ENCODE measurements at places on chromosomes 1 and 21. TPM values are rescaled to one million over a fixed set of nuclear protein-coding genes. Genes with fewer than 3 reads are reported as not detected.

ADGRL4 gene
- total RNA-seq = 0.16 TPM

TCEA3 gene
- total RNA-seq = 39.9 TPM

PRAMEF8 gene
- total RNA-seq = not detected

NUP210L gene
- total RNA-seq = 0.14 TPM

IGSF5 gene
- not detected for total RNA-seq

LRRC53 gene
- total RNA-seq = not detected

KRTAP21-2 gene
- total RNA-seq = not detected

DPT gene
- not detected for total RNA-seq

F13B gene
- not detected for total RNA-seq

SMYD3 gene
- 17.7 TPM for total RNA-seq

RBM34 gene
- total RNA-seq = 115 TPM

LIN28A gene
- total RNA-seq = not detected

LHX8 gene
- not detected for total RNA-seq

CTSS gene
- total RNA-seq = 92.9 TPM

OR2M3 gene
- not detected for total RNA-seq

C4BPB gene
- total RNA-seq = not detected

GJA9 gene
- total RNA-seq = not detected

TGFB2 gene
- total RNA-seq = 0.06 TPM

SERINC2 gene
- total RNA-seq = not detected

CORT gene
- 0.43 TPM for total RNA-seq

RPE65 gene
- total RNA-seq = not detected

ANGPTL3 gene
- total RNA-seq = not detected

GUCA2B gene
- total RNA-seq = not detected

RASAL2 gene
- total RNA-seq = 0.12 TPM

FAM131C gene
- 0.30 TPM for total RNA-seq

TEDDM1 gene
- total RNA-seq = not detected

CGN gene
- total RNA-seq = 0.59 TPM

GJA8 gene
- not detected for total RNA-seq

PTTG1IP gene
- 73.4 TPM for total RNA-seq

SPRR2B gene
- not detected for total RNA-seq

S100A2 gene
- total RNA-seq = not detected

S100A1 gene
- not detected for total RNA-seq

EPHA10 gene
- total RNA-seq = 1.4 TPM

LCK gene
- 428 TPM for total RNA-seq

NPPA gene
- not detected for total RNA-seq

FABP3 gene
- total RNA-seq = not detected

EPHA8 gene
- total RNA-seq = not detected

C4BPA gene
- total RNA-seq = 0.60 TPM

SLC45A1 gene
- total RNA-seq = 0.58 TPM

LDLRAD2 gene
- total RNA-seq = 0.07 TPM
